ENCODE measurements at places on chromosomes 11 and 22.

DNA sequence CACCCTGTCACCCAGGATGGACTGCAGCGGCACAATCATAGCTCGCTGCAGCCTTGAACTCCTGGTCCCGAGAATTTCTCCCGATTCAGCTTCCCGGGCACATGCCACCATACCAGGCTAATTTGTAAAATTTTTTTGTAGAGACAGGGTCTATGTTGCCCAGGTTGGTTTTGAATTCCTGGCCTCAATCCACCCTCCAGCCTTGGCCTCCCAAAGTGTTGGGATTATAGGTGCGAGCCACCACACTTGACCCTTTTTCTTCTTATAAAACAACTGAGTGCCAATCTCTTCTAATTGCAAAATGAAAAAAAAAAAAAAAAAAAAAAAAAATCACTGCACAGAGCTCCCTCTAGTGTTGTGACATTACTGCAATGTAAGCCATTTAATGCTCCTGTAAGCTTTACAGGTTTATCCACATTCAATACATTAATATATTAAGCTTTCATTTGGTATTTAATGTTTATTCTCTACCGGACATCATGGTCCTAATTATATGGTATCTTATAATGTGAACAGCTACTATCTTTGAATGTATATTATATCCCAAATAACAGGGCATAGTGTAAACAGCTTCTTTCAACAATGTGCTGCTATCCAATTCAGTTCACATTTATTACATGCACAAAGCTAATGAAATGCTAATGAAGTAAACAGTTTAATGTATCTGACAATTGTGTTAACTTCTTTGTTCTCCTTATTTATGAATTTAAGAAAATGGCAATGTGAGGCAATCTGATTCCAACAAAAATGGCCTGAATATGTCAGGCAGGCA, 44.6 kb downstream of the COPB1 start:
- no peak for DNase-seq

GRCh38 chr11:48124880-48125279, 91.7 kb upstream of the OR4B1 start:
- DNase-seq: no peak

GRCh38 chr11:121722431-121723245, 269.9 kb upstream of the SORL1-AS1 start:
- DNase-seq: no peak

GRCh38 chr22:30420347-30421125, 5.0 kb upstream of the MTFP1 start:
- no peak for DNase-seq

Measured in GM19239 (cell line).